ENCODE measurements at places on chromosomes 1 and 21.

DNA sequence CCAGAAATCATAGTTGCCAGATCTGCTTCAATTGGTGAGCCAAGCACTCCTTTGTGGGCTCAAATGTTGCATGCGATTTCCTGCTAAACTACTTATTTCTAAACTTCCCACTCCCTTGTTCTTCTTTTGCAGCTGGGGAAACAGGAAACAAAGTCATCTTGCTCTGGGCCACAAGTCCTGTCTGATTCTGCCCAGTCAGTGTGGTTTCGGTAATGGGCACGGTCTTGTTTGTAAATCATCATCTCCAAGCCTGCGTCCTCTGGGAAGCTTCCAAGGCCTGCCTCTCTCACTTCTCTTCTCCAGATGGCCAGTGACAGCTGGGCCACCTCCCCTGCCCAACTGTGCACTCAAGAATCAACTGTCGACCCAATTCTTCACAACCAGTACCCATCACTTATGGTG is 4.4 kb downstream of the S100A8 start:
- DNase-seq, result no peak

DNA sequence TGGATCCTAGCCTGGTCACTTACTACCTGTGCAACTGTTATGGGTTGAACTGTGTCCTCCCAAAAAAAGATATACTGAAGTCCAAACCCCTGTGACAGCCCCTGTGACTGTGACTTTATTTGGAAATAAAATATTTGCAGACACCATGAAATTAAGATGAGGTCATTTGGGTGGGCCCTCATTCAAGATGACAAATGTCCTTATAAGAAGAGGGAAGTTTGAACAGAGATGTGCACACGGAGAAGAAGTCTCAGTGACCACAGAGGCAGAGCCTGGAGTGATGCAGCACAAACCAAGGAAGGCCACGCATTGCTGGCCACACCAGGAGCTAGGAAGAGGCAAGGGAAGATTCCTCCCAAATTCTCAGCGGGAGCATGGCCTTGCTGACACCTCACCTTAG is 249.7 kb upstream of the RUNX1 start:
- no peak for DNase-seq

DNA sequence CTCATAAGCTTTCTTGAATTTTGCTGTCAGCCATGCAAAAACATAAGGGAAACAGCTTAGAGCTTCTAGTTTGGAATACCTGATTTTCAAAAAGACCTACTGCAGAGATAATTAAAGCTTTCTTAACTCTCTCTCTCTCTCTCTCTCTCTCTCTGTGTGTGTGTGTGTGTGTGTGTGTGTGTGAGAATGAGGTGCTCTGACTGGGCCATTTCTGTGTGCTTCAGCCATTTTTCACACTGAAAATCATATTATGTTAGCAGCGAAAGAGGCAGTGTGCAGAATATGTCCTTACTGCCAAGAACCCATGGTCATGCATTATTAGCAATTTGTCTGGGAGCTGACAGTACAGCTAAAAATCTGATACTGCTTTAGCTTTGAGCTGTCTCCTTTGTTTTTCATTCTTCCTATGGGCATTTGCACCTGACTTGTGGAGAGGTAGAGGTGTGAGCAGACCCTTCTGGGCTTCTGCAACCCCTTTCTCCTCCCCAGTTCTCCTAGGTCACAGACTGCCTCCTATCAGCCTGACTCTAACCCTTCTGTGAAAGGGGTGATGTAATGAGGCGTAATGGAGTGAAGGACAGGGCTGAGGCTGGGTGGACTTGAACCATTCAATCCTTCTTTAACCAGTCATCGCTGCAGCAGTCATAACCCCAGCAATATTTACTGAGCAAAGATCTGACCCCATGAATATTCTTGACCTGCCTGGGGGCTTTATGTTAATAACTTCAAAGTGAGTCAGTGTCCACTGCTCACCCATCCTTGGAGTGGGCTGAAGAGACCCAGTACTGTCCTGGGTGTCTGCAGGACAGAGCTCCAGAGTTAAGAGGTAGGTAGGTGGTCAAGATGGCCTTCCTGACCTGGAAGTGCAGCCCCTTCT is 61.2 kb downstream of the SYT6 start:
- DNase-seq, result no peak

- DNase-seq, result peak; percentile 39
Observed at GRCh38 chr1:12615865-12616708, 1.9 kb downstream of the DHRS3 start.

- no peak for DNase-seq
Observed at GRCh38 chr1:203076031-203076511, 9.7 kb downstream of the MYOG start.

Data from NCI-H345 (cell line).